ENCODE measurements at places on chromosomes 2 and 18.

GRCh38 chr2:187409682-187410081 is 38.4 kb downstream of the CALCRL start:
- no peak for DNase-seq

GRCh38 chr2:147679955-147680531 is 164.8 kb upstream of the ACVR2A start:
- no peak for DNase-seq

DNA sequence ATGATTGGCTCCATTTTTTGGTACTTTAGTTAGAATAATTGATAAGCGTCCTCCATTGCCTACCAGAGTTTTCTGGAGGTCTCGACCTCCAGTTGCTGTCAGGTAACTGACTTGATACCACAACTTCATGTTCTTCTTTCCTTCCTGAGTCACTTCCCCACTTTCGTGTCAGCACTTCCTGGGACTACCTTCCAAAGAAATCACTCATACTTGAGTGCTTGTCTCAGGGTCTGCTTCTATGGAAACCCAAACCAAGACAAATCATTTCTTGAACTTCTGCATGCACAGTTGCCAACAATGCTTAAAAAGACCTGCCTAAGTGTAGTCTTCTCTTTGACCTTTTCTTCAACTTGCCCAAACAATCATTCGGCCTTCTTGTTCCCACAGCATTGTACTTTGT is 210.3 kb upstream of the ETAA1 start:
- DNase-seq, result no peak

DNA sequence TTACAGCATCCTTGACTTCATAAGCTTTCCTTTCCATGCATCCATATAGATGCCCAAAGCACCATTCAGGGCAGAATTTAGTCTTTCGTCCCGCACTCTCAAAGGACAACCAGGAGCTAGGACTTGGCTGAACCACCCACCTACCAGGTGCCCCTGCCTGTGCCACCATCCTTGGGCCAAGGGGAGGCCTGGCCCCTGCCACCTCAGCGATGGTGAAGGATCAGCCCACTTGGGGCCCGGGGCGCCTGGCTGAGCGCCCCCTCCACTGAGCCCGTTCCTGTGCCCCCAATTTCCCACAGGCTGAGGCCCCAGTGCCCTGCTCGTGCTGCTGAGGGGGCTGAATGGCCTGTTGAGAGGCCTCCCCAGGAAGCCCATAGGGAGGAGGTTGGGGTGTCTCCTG is 33.3 kb upstream of the ALPP start:
- DNase-seq, result no peak

DNA sequence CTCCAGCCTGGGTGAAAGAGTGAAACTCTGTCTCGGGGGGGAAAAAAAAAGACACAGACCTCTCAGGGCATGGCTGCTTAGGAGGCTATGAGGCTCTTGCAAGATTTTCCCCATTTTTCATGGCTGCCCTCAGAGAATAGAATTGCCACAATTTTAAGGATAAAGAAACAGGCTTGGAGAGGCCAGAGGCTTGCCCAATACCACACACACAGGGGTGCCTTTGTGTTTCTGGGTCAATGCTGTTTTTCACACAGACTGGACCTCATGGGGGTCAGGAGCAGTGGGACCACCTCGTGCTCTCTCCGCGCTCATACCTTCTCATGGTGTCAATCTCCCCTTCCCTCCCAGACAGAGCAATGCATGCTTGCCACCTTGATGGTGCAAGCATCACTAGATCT is 65.4 kb upstream of the ST3GAL5 start:
- no peak for DNase-seq

- DNase-seq, result no peak
These were observed 26.0 kb downstream of the ATOH8 start for GRCh38 chr2:85779641-85780315.

- DNase-seq, result no peak
These were observed 109.5 kb downstream of the EIPR1 start for GRCh38 chr2:3267869-3268704.

- DNase-seq, result no peak
These were observed 238.8 kb downstream of the TPGS2 start for GRCh38 chr18:36589857-36590543.

- no peak for DNase-seq
These were observed 256.6 kb upstream of the NT5C1B start for GRCh38 chr2:18845854-18846445.

DNA sequence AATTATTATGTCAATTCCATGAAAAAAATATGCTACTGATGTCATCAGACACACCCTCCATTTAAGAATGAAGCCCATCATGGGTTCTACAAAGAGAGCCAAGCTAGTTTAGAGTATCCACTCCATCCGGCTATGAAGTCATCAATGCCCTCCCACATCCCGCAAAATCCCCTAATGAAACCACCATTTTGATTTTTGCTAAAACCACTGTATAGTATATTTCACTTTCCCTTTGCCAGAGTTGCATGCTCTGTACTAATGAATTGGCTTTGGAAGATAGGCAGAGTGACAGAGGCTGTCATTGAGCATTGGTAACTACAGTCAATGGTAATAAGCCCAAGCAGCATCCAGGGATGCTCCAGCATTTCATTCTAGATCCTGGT is 118.6 kb downstream of the ANKRD44 start:
- no peak for DNase-seq
